Naive B cell (primary cell): ENCODE measurements at places on chromosomes 7 and 10.

- DNase-seq: no peak
Measured at GRCh38 chr7:16338065-16338464, 83.3 kb downstream of the CRPPA start.

DNA sequence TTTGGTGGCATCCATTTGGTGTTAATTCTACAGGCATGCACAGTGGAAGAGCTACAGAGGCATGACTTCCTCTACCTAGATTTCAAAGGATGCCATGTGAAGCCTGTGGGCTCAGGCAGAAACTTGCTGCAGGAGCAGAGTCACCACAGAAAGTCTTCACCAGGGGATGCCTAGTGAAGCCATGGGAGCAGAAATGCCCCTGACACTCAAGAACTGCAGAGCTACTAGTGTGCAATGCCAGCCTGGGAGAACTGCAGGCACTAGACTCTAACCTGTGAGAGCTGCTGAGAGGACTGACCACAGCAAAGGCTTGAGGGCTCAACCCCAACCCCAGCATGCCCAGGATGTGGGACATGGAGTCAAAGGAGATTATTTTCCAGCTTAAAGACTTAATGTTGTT is 3.9 kb downstream of the OR9A2 start:
- no peak for DNase-seq

DNA sequence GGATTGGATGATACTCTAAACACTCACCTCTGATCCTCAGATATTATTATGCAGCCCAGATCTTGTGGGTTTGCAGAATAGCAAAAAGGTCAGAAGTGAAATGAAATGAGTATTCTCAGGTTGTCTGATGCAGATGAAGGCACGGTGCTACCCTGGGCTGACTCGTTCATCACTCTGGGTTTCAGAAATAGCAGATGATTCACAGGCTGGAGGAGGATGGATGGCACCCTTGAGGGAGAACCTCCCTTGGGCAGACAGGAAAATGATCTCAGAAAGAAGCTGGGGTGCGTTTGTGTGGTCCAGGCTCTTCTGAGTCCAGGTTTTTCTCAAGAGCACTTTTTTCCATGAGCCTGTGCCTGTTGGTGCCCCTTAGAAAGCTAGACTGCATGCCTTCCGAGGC is 515.8 kb upstream of the MKI67 start:
- no peak for DNase-seq

- no peak for DNase-seq
Measured at GRCh38 chr10:110091830-110092229, 84.0 kb downstream of the ADD3 start.
